CD4-positive, alpha-beta T cell treated with Interleukin-4 for 4 hours (primary cell): ENCODE measurements at places on chromosomes 7 and 10.

GRCh38 chr10:124706462-124707143, 37.6 kb downstream of the FAM53B start:
- DNase-seq, result no peak

DNA sequence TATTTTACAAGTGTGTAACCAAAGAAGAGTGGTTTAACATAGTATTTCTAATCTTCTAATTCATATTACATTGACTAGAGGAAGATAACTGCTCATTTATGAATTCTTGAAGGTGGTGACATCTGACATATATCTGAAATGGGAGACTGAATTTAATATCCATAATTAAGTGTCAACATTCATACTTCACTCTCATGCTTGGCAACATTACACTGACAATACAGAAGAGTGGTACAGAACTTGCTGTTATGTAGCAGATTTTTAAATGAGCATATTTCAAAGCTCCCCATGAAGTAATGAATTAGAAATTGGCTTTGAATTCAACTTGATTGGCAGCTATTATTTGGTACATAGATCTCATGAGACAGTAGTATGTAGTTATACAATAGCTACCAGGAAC, 125.8 kb upstream of the POT1 start:
- no peak for DNase-seq

DNA sequence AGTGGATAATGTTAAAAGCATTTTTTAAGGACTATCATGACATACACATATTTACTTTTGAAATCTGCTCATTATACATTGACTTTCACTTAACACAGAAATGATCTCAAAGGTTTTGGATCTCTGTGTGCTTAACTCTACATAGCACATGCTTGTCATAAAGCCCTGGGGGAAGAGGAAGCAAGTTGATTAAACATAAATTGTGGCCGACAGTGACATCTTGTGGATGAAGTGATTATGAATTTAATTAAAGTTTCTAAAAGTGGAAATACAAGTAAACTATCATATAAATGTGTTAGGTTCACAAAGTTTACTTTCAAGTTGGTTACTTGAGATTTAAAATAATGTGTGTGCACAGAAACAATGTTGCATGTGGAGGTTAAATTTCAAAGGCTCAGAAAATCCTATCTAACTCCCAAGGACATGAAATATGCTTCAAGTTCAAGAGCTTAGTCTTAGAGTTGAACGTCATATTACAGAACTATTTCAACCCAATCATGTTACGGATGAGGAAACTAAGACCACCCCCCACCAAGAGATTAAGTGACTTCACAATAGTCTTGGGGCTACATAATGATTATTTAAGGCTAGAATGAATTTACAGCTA, 1247.8 kb downstream of the GATA3 start:
- peak; percentile 46 for DNase-seq

DNA sequence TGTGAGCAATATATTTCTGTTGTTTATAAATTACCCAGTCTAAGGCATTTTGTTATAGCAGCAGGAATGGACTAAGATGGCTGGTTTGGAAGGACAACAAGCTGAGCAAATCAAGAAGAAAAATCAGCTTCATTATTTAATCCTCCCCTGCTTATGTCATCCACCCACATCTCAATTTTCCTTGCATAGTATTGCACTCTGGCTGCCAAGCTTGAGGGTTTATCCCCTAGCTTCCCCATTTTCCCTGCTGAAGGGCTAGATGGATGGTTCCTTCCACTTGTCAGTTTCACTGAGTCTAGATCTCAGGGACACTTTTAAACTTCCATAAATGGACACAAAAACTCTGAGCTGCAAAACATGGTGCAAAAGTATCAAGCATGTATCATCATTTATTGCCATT, 75.2 kb upstream of the LAMB4 start:
- no peak for DNase-seq
